Fibroblast of skin of right quadriceps (primary cell): ENCODE measurements at places on chromosomes 3 and 15.

DNA sequence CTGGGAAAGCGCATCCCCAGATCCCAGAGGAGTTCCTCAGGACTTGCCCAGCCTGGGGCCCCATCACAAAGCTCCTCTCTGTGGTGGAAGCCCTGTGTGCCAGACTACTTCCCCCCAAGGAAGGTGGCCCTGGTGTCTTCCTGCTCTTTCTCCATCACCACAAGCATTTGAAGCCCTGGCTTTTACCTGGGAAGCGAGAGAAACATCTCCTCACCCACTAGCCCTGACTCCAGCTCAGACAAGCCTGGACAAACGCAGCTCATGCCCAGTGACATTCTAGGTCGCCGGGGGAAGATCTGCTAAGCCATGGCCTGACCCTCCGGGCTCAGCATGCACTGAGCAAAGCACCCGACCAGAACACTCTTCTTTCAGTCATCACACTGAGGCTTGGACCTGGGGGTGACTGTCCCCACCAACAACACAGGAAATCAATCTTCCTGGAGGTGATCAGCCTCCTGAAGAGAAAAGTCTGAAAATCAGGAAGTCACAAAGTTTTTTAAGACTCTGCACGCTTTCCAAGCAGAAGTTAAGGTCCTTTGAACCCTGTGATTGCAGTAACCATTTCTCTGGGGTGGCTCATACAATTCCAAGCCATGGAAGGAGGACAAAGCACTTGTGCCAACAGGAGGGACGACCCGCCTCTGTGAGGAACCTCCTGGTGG lies 40.8 kb downstream of the KLHL25 start:
- DNase-seq: no peak

DNA sequence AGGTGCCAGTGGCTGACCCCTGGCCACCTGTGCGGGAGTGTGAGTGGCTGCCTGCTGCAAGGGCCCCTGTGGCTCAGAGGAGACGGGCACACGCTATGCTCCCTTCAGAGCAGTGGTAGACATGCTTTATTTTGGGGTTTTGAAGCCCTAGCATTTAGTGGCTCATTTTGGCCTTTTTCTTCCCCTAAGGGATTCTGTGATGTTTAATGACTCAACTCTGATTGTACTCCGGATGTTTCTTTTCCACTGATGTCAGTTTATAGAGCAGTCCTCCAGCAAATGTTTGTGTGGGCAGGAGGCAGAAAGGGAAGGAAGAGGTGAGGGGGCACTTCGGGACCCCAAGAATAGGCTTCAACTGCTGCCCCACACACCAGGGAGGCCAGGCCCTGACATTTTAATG lies 288.9 kb upstream of the C2CD4B start:
- peak; percentile 71 for DNase-seq

DNA sequence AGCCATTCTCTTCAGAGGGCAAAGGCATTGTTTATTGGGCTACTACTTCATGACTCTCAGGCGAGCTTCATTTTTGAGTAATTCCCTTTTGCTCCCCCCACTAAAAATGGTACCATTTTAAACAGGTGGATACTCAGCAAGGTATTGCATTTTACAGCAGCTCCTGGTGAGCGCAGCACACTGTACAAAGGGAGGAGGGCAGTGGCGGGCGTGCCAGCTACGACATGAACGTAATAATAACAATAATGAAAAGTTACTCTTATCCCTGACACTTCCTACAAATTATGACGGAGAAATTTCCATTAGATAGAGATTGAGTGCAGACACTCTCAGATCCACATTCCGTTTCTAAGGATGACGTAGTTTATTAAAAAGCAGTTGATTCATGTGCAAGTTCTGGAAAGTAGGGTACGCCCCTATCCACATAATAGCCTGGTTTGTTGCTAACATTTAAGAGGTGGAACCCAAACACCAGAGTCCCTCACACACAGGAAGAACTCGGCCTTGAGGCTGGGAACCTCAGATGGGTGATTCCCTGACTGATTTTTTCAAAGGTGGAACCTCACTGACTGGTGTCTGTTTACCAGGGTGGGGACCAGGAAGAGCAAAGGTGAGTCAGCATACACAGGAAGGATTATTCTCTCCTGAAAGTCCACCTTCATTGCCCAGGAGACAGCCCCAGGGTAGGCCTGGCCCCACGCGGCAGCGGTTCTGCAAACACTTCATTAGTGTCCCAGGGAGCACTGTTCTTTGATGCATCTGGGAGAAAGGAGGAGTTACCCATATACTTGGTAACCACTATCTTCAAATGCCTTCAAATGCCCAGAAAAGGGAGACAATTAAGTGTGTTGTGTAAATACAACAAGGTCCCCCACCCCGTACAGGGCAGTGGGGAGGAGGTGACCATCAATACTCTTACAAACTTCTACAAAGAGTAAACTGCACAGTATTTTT lies 69.9 kb downstream of the LDHAL6B start:
- DNase-seq: no peak

- no peak for DNase-seq
Measured at GRCh38 chr15:59817834-59818233, 128.7 kb upstream of the BNIP2 start.

GRCh38 chr3:65856907-65857306 lies 181.8 kb downstream of the MAGI1 start:
- DNase-seq: no peak
